ENCODE measurements at places on chromosomes 12 and 14.

DNA sequence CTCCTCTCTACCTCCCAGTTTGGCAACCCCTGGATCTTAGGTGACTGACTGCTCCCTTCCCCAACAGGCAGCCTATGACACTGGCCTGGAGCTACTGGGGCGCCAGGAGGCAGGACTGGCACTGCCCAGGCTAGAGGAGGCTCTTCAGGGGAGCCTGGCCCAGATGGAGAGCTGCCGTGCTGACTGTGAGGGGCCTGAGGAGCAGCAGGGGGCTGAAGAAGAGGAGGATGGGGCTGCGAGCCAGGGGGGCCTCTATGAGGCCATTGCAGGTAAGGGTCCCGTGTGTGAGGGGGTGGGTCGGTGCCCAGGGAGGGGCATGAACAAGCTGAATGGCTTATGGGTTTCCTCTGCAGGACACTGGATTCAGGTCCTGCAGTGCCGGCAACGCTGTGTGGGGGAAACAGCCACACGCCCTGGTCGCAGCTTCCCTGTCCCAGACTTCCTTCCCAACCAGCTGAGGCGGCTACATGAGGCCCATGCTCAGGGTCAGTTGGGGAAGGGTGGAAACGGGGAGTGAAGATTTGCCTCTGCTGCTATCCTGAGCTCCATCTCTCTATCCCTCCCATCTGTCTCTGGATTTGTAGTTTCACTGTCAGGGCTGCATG lies 2.2 kb downstream of the P3H3 start:
- DNase-seq: no peak

- DNase-seq: no peak
These were observed 14.7 kb downstream of the CPSF6 start for GRCh38 chr12:69254046-69254445.

GRCh38 chr12:19671695-19672094 lies 232.4 kb downstream of the AEBP2 start:
- DNase-seq: no peak

DNA sequence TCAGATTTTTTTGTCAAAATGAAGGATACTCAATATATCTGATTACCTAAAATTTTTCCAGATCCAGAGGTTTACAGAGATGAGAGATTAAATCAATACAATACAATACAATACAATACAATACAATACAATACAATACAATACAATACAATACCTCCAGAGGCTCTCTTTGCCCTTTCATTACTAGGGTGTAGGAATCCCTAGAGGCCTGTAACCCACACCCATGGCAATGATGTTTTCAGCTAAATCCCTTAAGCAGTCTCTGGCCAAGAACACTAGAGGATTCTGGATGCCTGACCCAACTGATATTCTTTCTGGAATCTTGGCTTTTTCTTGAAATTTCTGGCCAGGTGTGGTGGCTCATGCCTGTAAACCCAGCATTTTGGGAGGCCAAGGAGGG lies 23.7 kb upstream of the AEBP2 start:
- no peak for DNase-seq

- DNase-seq: no peak
These were observed 51.3 kb downstream of the WASHC4 start for GRCh38 chr12:105158876-105159275.

DNA sequence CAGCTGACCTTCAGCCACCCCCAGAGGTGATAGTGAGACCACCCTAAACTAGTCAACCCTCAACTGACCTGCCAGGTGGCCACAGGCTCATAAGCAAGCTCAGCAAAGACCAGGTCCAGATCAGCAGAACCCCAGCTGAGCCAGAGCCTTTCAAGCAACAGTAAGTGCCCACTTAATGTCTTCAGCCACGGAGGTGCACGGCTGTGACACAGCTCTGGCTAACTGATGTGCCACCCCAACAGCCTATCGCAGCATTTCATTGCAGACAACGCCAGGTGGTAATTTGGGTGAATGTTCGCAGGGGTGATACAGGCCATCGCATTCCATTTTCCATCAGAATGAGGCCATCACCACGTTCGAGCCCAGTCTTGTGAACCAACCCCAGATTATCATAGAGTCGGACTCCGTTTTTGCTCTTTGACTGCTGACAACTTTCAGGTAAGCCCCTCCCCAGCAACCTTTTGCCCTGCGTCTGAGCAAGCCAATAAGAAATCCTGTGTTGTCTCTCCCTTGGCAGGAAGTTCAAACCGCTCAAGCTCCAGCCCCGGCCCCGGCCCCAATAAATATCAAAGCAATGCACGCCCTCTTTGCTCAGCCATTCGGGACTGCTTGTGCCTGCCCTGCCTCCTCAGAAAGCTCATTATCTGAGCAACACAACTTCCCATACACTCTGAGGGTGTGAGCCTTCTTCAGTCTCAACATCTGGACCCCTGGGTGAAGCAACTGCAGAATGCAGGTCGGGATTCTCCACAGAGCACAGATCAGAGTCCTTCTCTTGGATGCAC lies 44.4 kb downstream of the JAG2 start:
- DNase-seq: no peak

DNA sequence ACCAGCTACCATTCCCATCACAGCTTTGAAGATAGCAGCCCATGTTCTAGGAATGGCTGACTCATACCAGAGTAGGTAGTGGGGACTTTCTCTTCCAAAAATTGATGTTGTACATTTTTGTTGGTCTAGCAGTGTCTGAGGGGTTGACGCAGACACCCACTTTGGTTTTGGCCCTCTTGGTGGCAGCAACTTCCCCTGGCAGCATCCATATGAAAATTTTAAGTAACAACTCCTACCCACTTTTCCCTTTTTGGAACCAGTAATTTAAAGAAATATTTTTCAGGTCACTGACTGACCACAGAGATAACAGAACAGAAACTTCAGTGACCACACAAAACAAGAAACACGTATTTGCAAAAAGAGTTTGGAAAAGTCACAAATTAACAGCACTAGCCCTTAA lies 162.0 kb upstream of the TMCC3 start:
- DNase-seq: no peak

GRCh38 chr12:132467511-132467910 lies 22.4 kb upstream of the FBRSL1 start:
- DNase-seq: no peak

DNA sequence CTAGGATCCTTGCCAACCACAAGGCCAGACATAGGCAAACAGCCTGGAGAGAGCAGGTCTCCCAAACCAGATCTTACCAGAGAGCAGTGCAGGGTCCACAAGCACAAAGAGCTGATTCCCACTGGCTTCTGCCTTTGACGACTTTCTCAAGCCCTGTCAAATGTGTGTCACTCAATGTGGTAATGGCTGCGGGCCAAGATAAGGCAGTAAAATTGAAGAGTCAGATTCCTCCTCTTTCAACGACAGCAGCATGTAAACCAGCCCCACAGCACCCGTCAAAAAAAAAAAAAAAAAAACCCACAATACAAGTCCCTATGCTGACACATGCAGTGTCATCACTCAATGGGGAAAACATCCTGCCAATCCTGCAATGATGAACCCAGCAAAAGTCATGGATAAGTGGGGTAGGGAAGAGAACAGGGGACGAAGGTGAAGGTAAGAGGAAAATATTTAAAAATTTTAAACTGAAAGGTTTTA lies at the start of gene STON2:
TSS of gene STON2 (minus strand) at position 123 of the 477 bp plus-strand sequence. CDS start 1,942 bp downstream, outside the sequence.
- DNase-seq: no peak

- DNase-seq: no peak
These were observed 9.0 kb downstream of the PCNX1 start for GRCh38 chr14:70916300-70916699.

GRCh38 chr14:100222224-100223093 lies 16.5 kb upstream of the YY1 start:
- DNase-seq: no peak

DNA sequence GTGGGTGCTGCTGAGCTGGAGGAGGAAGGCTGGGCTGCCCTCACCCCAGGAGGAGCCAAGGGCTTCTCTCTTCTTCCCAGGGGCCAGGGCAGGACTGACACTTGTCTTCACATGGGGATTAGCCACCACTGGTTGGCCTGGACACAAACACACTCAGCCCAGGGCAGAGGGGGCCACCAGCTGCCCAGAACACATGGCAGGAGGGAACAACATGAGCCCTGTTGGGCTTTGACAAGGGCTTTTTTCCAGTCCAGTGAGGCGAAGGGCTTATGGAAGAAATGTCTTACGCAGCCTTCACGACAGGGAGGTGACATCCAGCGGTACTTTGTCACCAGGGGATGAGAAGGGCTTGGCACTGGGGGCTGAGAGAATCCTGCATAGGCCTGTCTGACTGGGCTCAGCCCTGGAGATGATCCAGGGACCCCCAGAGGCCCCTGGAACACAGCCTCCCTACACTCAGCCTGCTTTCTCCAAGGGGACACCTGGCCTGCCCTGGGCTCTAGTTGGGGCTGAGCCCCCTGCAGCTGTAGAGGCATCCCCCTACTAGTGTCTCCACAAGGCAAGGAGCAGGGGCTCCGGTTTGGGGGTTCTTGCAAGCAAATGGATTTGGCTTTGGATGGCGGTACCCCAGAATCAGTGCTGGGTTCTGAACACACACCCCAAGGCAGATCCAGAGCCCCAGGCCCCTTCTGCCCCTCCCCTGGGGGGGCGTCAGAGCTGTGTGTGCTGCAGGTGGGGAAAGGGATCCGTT lies 18.9 kb downstream of the ARL6IP4 start:
- DNase-seq: no peak

DNA sequence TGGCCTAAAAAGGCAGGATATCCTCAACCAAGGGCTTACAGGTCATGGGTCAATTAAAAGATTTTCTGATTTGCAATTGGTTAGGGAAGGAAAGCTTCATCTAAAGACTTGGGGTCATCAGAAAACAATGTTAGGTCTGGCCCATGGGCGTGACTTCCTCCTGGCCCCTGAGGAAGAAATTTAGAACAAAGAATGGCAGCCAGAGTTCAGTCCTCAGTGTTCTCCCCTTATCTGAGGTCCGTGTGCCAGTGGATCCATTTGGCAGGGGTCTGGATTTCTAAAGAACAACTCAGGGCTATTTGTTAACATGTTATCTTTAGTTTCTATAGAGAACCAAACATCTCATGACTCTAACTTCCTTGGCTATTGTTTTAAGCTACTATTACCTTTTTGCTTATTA lies 27.8 kb upstream of the NFYB start:
- DNase-seq: no peak

DNA sequence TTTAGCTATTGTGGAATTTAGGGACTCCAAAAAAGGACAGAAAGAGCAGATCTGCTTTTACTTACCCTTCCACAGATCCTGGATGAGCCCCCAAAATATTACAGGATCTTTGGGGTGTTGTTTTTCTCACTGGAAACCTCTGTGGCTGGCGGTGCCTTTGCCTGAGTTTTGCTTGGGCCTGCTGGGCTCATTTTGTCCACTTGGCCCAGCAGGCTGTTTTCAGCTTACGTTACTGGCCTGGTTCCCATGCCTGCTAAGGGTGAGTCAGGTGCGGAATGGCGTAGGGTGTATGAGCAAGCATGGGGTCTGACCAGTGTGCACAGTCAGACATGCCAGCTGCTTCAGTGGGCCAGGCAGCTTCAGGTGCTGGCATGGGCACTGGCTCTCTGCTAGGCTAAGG lies 45.8 kb downstream of the HSD17B6 start:
- no peak for DNase-seq

GRCh38 chr14:51516706-51517395 lies 134.9 kb upstream of the FRMD6 start:
- no peak for DNase-seq

- no peak for DNase-seq
These were observed 88.8 kb downstream of the CHGA start for GRCh38 chr14:93011650-93012325.

GRCh38 chr12:5088586-5089264 lies 45.0 kb downstream of the KCNA5 start:
- DNase-seq: no peak

- no peak for DNase-seq
These were observed 13.2 kb downstream of the PRPF40B start for GRCh38 chr12:49636574-49636973.

DNA sequence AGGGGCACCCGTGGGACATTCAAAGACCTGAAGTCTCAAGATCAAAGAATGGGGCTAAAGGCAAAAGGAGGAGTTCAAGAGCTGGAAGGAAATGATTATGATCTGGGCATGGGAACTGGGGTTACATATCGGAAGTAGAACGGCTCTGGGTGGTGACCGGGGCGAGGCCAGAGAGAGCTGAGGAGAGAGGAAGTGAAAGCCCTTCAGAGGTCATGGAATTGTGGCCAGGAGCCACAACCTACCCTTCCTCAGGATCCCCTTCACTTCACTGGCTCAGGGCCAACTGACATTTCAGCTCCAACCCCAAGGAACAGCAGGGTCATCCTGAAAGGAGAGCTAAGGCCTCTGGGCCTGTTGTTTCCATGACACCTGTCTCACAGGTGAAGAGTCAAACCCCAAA lies 57.8 kb downstream of the GALNT16 start:
- DNase-seq: no peak

DNA sequence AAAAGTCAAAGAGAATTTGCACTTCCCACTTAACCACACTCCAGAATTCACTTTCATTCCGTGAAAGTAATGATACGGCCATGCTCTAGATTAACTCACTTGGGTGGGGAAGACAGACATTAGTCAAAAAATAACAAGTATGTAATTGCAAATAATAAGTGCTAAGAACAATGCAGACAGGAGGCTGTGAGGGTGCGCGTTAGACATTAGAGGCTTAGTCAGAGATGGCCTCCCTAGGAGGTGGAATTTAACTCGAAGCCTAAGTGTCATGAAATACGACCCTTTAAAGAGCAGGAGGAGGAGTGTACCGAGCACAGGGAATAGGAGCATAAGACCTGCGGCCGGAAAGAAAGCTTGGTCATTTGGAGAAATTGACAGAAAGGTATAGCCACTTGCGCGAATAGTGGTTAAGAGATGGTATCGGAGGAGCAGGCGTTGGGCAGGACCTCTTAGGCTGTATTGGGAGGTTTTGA lies 628 bp downstream of the SNRPF start:
- DNase-seq: no peak

- DNase-seq: no peak
These were observed 3.1 kb downstream of the DHRS2 start for GRCh38 chr14:23639048-23639890.

- no peak for DNase-seq
These were observed 113.1 kb downstream of the NELL2 start for GRCh38 chr12:44763021-44763420.

- no peak for DNase-seq
These were observed 10.9 kb upstream of the GSC start for GRCh38 chr14:94780536-94781399.

DNA sequence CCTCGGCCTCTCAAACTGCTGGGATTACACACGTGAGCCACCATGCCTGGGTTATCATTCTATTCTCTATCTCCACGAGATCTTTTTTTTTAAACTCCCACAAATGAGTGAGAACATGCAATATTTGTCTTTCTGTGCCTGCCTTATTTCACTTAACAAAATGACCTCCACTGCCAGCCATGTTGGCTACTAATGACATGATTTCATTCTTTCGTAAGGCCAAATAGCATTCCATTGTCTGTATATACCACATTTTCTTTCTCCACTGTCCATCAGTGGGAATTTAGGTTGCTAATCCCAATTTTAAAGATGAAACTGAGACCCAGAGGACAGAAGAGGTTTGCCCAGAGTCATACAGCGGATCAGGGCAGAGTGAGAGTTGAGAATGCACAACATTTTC lies 10.9 kb upstream of the TRPV4 start:
- DNase-seq: no peak

DNA sequence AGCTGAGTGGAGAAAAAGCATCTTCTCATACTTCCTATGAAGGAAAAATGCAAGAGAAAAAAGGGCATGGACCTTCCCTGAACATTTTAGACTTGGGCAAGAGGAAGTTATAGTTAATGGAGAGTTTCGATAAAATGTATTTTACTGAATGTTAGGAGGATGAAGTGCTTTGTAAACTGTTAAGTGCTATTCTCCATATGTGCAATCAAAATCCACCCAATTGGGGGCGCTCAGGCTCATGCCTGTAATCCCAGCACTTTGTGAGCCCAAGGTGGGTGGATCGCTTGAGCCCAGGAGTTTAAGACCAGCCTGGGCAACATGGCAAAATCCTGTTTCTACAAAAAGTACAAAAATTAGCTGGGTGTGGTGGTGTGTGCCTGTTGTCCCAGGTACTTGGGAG lies 1.9 kb upstream of the CNPY2 start:
- no peak for DNase-seq
